ENCODE measurements at places on chromosomes 7 and 10. TPM values are rescaled to one million over a fixed set of nuclear protein-coding genes. Genes with fewer than 3 reads are reported as not detected.

Gene PRPS1L1
- not detected for polyA plus RNA-seq

Gene PDLIM1
- 38.9 TPM for polyA plus RNA-seq

Gene MMRN2
- polyA plus RNA-seq, result not detected

Gene OR2A5
- not detected for polyA plus RNA-seq

- H3K4me1 ChIP-seq, result no peaks in the 10 kb centered on the region
- H3K27ac ChIP-seq, result no peak overlapping the region
- H3K4me3 ChIP-seq, result no peak overlapping the region
- peaks cover 2% of the 10 kb centered on the region for H3K27me3 ChIP-seq
- no peak for DNase-seq
- peaks cover 9% of the 10 kb centered on the region for H3K36me3 ChIP-seq
Observed at GRCh38 chr7:149104749-149105148, 14.2 kb upstream of the ZNF786 start.

- H3K4me1 ChIP-seq, result peaks cover 66% of the 10 kb centered on the region
- peaks cover 8% of the 10 kb centered on the region for H3K36me3 ChIP-seq
- H3K27me3 ChIP-seq, result peaks cover 8% of the 10 kb centered on the region
- DNase-seq, result peak; percentile 30
Observed at GRCh38 chr10:86520871-86521677, 518 bp downstream of the WAPL start.

GRCh38 chr10:114767101-114767985 is 54.2 kb upstream of the FHIP2A start:
- peak overlapping the region; percentile 73 for H3K4me3 ChIP-seq
- H3K27me3 ChIP-seq, result peaks cover 5% of the 10 kb centered on the region
- no peak for DNase-seq

DNA sequence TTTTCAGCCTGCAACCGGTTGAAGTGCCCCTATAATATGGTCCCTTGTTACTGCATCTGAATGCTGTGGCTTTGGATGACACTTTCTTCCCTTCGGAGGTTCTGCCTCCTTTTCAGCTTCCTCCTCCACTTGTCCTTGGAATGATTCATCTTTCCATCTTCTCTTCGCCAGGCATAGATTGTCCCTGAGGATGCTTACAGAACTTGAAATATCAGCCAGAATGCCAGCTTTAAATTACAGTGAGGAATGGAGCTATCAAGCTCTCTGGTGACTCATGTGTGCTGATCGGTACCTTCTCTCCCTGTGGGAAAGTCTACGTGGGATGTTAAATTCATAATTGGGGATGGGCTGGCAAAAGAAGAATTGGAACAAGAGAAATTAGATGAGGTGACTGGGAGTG is 45.9 kb upstream of the PDK4 start:
- DNase-seq, result no peak
- H3K27me3 ChIP-seq, result no peaks in the 10 kb centered on the region
- no peak overlapping the region for H3K27ac ChIP-seq
- H3K4me1 ChIP-seq, result no peaks in the 10 kb centered on the region

All from immature natural killer cell (primary cell).